ENCODE measurements at places on chromosomes 1 and 21.
A peak's percentile ranks its signal among the peaks of the same experiment; 100 is the strongest.

- no peak for DNase-seq
Measured at GRCh38 chr1:39153684-39154083, 50.8 kb upstream of the MACF1 start.

GRCh38 chr1:91851130-91852010 lies 34.6 kb downstream of the TGFBR3 start:
- DNase-seq = no peak

DNA sequence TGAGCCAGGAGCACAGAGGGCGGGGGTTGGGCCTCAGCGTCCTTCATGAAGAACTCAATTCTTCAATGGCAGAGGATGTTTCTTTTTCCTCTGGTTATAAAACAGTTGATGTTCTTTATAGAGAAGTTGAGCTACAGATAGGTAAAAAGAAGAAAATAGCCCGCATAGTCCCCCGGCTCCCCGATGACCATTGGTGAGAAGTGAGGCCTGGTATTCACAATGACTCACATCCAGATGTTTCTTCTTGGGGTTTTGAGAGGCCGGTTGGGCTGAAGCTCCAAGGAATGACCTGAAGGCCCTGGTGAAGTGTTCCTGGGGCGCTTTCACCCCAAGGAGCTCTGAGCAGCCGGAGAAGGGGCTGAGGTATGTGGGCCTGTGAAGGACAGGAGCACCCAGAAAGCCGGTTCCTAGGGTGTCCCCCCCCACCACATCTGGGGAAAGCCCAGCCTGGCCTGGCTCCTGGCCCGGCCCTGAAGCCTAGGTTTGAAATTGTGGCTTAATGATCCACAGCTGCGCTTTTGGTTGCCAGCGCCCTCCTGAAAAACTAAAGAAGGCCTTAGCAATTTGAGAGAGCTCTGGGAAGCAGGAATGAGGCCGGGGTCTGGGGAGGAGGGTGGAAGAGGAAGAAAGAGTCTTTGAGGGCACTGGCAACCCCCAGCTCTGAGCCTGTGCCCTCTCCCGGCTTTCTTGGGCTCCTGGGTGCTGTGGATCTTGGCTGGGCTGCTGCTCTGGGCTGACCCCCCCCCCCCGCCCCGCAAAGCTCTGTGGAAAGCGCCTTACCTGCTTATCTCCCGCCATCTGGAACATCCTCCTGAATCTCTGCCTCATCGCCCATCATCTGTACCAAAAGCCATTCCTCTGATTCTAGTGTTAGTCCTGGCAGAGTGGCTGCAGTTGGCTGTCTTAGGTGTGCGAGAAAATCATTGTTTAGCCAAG lies 444.7 kb downstream of the CAMTA1 start:
- DNase-seq = no peak

DNA sequence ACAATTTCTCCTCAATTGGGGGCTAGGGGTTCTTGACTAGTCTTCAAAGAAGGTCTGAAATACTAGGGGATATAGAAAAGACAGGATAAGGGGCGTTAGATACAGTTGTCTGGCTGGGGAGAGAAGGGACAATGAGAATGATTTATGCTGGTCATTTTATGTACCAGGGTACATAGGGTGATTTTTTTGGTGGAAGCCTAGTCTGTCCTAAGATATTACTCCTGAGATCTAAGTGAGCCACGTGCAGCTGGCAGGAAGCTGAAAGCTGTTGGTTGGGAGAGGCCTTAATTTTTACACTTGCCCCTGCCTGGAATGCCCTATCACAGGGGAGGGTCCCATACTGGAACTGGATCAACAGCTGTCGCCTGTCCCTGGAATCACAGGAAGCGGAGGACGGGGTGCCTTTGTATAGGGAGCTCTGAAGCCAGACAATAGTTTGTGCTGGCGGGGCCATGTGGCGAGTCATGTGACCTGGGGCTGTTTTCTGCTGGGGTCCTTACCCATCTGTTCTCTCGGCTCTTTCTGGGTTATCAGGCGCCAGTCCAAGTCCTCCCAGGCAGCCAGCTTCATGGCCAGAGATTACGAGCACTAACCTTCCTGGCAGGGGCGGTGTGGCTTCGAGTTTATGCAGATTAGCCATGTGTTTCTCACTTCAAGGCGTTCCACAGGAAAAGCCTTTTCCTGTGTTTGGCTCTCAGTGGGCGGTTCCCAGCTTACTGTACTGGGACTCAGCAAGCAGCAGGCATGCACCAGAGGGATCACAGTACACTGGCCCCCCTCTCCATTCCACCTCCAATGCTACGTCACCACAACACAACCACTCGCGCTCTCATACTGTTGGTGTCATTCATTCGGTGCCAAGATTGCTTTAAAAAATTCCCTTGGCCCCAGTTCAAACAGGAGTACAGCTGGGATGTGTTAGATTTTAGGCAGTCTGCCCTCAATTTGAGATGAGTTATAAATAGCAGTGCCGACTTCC lies 27.5 kb downstream of the ARID1A start:
- peak; percentile 88 for DNase-seq

DNA sequence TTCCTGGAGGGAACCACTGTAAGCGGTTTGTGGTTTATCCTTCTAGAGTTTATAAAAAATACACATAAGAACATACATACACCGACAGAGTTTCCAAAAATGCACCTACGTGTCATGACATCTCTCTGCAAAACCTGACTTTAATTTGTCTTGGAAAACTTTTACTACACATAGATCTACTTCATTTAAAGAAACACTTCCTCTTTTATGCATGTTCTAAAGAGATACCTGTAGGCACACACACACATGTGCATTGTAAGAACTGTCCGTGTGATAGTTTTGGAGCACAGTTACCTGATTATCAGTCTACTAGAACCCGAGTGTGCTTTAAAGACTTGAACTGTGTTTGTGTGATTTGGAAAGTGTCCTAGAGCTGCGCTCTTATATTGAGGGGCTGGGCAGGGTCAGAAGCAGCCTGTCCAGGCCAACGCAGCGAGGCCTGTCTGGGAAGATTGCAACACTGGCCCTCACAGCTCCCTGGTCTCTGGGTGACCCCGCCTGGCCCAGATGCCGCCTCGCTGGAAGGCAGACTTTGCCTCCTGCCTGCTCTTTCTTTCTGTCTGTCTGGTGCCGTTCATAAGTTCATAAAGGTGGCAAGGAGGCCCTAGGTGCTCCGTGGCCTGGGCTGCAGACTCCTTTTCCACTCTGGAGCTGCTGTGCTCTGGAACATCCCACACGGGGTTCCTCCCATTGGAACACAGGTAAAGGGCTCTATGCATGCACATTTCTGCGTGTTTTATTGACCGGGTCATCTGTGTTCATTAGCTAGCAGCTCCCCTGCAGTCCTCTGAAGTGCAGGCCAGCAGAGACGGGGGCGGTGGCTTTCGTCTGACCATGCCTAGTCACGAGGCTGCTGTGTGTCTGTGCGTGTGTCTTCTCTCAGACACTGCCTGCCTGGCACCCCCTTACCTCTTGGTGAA lies 46.3 kb downstream of the AGPAT3 start:
- DNase-seq = no peak

- no peak for DNase-seq
Measured at GRCh38 chr1:197320991-197321531, 53.0 kb downstream of the CRB1 start.

GRCh38 chr1:203268901-203269653 lies 36.2 kb upstream of the BTG2 start:
- DNase-seq = peak; percentile 65

DNA sequence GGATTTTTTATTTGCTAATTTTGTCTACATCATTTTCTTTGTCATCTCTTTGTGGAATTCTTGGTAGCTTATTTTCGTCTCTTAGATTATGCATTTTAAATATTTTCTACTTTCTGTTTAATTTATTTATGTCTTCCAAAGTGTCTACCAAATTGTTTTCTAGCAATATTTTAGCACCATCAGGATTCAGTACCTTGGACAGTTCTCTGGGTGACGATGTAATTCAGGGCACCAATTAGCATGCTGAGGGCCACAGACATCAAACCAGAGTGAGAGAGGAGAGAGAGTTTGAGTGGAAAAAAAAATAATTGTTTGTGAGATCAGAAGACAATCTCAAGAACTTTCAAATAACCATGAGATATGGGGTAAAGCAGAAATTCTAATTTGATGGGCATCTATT lies 169.8 kb upstream of the CXADR start:
- DNase-seq = no peak

DNA sequence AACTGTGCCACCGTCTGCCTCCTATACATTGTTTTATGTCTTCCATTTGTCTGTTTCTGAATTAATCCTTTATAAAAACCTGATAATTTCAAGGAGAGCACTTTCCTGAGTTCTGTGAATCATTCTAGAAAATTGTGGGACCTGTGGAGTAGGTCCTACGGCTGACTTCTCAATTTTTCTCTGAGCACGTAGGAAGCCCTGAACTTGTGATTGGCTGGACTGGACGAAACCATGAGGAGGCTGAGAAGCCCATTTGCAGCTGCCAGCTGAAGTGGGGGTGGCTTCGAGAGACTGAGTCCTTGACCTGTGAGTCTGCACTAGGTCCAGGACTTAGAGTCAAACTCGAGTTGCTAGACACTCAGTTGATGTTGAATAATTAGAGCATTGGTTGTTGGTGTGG lies 277.1 kb upstream of the NCAM2 start:
- DNase-seq = no peak

DNA sequence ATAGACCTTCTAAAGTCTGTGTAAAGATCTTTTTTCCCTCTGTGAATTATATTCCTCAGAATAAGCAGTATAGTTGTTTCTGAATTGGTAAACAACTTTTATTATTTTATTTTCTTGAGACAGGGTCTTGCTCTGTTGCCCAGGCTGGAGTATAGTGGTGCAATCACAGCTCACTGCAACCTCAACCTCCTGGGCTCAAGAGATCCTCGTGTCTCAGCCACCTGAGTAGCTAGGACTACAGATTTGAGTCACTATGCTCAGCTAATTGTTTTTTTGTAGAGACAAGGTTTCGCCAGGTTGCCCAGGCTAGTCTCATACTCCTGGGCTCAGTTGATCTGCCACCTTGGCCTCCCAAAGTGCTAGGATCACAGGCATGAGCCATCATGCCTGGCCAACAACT lies 26.6 kb upstream of the HMGN1 start:
- DNase-seq = no peak

GRCh38 chr1:68675336-68675735 lies 178.5 kb upstream of the DEPDC1 start:
- DNase-seq = no peak

DNA sequence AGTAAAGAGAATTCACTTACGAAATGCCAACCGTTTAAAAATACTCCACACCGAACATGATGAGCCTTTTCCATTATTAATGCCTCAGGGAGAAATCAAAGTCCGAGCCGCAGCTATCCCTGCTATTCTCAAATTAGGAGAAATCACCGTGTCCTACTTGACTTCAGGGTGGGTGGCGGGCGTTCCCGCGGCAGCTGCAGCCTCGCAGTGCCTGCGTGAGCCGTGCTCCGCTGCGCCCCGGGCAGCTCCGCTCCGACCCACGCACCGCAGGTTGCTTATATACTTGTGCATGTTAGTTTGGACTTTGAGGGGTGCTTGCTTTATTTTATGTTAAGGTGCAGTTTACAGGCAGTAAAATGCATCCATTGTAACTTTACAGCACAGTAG lies 35.6 kb upstream of the PCBP3 start:
- peak; percentile 21 for DNase-seq

GRCh38 chr1:161864577-161864976 lies 98.5 kb downstream of the ATF6 start:
- DNase-seq = no peak

DNA sequence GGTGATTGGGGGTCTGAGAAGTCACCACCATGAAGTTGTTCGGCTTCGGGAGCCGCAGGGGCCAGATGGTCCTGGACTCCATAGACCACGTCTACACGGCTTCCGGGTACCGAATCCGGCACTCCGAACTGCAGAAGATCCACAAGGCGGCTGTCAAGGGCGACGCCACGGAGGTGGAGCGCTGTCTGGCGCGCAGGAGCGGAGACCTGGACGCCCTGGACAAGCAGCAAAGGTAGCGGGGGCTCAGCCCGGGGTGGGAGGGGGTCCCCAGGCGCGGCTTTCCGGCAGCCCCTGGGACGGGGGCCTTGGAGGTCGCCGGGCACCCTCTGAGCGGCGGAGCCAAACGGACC lies 146.5 kb downstream of the LIPI start:
- DNase-seq = peak; percentile 20

GRCh38 chr21:37921091-37921490 lies 4.8 kb upstream of the KCNJ6 start:
- no peak for DNase-seq

DNA sequence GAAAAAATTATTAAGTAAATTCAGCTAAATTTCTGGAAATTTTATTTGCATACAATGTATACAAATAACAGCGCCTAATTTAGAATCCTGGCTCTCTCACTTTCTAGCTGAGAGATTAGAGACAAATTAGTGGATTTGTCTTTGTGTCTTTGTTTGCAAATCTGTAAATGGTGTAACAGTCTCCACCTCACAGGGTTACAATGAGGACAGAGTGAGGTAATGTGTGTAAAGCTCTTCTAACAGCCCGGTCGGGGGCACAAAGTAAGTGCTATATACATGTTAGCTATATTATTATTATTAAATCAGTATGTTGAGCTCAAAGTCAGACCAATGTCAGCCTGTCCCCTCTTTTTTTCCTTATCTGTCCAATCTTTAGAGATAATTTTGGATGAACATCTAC lies 5.0 kb upstream of the ADAMTSL4 start:
- no peak for DNase-seq

DNA sequence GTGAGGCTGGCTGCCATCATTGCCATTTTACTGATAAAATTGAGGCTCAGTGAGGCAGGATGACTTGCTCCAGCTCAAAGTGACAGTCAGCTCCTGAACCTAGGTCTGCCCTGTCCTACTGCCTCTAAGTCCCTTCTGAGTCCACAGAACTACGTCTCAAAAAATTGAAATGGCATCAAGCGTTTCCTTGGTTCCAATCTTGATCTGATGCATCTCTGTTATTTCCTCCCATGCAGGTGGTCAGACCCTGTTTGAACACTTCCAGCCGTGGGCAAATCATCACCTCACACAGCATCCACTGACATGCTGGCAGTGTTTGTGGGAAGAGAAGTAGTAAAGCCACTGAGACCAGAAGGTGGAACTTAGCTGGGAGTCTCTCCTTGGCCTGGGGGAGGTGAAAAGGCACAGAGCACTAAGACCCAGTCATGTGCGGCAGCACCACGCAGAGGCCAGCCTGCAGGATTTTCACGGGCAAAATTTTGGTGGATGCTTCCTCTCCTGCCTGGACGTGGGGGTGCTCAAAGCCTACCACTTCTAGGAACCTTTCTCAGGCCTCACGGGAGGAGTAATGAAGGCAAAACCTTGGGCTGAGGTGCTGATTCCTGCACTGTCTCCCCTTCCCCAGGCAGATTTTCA lies 7.8 kb upstream of the CPLANE2 start:
- no peak for DNase-seq

DNA sequence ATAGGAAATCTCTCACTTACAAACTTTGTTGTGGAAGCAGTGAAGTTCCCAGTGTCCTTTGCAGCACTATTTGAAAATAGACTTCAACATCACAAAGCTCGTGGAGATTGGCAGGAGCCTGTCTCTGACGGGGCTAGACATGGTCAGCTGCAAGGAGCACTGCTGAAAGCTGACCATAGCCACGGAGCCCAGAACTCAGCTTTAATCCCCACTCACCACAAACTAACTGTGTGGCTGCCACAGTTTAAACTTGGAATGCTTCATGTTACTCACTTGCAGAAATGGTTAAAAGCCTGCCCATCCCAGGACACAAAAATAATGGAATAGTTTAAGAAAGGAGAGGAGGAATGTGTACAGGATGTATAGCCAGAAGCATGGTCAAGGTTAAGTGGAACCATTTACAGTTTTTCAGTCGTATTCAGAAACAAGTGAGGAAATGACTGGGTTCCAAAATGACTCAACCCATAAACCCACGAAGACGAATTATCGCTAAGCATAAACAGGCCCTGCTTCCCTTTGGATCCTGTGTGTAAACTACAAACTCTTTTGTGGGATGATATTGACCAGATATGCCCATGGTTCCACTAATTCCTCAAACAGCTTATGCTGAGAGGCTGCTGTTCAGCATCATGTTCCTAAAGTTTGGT lies 18.2 kb downstream of the DNALI1 start:
- DNase-seq = no peak

Measured in H9 (cell line).